NCI-H774 (cell line): ENCODE measurements at places on chromosomes 1 and 21.
A peak's percentile ranks its signal among the peaks of the same experiment; 100 is the strongest.

DNA sequence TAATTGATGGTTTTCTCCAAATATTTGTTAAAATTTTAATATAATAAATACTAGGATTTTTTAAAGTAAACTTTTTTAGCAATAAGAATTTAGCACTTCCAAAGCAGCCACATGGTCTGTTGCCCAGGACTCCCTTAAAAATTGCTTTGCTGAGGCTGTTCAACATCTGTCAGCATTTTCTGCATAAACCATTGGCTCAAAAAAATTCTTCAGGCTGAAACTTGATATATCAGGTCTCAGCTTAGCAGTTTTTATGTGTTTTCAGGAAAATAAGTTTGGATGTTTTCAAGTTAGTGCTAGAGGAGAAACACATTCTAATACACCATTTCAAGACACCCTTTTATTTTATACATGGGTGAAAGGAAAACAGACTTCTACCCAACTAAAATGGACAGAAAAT is 69.1 kb upstream of the C1orf105 start:
- DNase-seq, result no peak

DNA sequence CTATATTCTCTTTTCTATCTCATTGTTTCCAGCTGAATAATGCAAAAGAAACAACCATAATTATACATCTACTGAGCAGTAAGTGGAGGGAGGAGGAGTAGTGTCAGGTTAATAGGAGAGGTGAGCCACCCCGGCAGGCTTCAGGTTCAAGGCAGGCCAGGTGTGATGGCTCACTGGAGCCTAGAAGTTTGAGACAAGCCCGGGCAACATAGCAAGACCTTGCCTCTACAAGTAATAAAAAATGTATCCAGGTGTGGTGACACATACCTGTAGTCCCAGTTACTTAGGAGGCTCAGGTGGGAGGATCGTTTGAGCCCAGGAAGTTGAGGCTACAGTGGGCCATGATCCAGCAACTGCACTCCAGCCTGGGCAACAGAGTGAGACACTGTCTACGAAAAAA is 1.9 kb upstream of the DIP2A start:
- DNase-seq, result no peak

DNA sequence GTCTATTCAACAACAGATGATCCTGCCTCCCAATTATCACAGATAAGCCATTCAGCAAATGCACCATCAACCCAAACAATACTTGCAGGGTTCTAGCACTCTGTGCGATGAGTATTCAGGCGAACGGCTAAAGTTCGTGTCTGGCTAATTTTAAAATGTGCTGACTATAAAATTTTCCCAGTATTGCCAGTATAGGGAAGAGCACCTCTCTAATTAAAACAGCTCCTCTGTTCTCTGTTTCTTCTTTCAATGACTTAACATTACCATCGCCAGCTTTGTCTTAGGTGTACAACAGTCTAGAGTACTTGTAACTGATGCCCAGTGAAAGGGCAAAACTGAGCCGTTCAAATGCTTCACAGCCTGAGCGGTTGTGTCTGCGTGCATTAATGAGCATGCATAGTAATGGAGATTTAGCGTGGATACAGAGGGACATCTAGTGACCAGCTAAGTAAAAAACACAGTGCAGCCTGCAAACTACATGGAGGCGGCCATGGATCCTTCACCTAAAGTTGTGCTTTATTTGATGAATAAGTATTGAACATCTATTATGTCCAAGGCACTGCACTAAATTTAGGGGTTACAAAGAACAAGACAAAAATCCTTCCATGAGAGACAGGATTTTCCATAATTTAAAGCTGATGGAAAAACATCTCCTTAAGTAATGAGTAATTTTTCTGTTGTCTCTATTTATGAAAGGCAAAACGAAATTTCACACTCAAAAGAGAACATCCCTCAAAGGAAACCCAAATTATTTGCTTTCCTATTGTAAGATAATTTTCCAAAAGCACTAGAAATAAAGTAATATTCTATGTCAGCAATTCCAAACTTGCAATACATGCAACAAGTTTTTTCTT is 120.0 kb downstream of the SETD4 start:
- DNase-seq, result peak; percentile 54

DNA sequence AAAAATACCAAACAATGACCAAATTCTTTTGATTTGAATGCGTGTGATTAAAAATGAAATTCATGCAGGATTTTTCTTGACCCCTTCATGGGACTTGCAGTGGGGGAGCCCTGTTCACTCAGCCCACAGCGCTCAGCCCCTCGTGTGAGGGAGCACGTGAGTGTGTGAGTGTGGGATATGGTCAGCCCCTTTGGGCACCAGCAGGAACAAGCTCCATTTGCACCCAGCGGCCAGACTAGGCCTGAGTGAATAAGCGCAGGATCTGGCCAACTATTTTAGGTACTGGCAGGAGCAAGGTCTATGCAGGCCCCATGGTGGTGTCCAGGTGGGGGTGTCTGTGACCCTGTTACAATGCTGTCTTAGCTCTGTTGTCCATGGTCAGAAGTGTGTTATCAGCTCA is 1631.2 kb downstream of the BRINP3 start:
- DNase-seq, result no peak

DNA sequence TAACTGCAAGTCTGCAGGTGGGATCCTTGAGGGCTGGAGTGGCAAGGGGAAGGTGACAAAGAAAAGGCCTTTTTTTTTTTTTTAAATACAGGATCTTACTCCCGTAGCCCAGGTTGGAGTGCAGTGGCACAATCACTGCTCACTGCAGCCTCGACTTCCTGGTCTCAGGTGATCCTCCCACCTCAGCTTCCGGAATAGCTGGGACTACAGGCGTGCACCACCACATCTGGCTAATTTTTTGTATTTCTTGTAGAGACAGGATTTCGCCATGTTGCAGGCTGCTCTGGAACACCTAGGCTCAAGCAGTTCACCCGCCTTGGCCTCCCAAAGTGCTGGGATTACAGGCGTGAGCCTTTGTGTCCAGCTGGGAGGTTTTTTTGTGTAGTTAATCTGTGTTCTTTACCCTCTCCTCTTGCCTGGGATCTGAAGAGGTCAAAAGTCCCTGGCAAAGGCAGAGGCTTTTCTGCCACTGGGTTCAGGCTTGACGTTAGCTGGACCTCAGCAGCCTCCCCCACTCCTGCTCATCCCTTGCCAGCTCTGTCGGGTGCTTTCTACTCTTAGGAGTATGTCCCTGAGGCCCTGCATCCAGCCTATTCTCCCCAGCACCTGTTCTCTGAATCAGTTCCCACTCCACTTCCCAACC is 5.2 kb downstream of the IL6R start:
- DNase-seq, result no peak

DNA sequence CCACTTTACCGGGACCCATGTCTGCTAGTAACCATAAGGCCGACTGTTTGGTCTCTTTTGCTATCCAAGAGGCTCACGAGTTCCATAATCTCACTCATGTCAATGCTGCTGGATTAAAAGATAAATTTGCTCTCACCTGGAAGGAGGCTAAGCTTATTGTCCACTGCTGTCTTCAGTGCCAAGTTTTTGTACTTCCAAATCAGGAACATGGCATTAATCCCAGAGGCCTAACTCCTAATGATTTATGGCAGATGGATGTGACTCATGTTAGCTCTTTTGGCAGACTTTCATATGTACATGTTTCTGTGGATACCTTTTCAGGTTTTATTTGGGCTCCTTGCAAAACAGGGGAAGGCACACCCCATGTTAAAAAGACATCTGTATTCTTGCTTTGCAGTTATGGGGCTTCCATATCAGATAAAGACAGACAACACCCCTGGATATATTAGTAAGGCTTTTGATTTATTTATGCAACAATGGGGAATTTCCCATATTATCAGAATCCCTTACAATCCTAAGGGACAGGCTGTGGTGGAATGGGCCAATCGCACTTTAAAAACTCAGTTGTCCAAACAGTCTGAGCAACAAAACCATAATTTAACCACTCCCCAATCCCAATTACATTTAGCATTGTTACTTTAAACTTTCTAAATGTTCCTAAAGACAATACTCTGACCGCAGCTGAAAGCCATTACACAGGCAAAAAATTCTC is 162.7 kb downstream of the IER5 start:
- peak; percentile 63 for DNase-seq

- no peak for DNase-seq
These were observed 45.7 kb downstream of the PCNT start for GRCh38 chr21:46369520-46370235.

DNA sequence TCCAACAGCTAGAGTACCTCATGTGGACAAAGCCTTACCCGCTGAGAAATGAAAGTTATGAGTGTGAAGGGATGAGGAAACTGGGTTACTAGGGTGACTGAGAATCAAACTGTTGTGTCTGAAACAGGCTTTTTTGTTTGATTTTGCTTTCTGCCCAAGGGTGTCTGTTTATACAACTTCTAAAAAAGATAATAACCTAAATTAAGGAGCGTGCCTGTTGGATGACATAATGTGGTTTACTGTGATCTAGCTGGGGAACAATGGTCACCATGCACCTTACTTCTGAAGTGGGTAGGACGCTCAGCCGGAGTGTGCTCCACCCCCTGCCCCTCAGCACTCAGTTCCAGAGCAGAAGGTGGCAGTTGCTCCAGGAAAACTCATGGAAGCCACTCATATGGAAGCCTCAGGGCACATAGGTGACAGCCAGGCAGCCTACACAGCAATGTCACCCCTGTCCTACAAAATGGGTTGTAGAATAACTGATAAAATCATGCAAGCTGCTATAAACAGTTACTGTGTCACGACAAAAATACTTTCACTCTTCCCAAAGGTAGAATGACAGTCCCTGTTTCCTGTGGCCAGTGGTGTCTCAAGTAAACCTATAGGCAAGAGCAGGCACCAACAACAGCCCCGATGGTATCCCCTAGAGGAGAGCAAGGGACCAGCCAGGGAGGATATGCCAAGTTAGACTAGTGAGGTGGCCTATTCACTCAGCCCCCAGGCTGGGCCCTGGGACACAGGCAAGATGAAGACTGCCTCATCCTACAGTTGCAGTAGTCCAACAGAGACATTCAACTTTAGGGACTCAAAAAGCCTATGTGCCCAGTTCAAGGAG is 29.3 kb downstream of the SIPA1L2 start:
- peak; percentile 69 for DNase-seq

DNA sequence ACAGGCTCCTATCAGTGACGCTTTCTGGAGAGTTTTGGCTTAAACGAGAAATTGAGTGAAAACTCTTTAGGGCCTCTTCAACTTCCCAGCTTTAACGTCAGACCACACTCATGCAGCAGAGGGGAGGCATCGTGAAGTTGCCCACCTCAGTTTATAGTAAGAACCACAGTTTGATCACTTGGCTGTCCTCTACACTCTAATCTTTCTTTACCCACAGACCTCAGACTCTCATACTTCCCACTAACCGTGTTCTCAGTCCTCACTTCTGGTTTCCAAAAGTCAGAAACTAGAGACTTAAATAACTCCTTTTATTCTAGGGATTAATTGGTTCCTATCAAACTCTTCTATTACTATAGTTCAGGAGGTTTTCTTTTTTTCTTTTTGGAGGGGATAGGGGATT is 302.2 kb downstream of the NTNG1 start:
- no peak for DNase-seq

- DNase-seq, result no peak
These were observed 217.6 kb upstream of the SAMSN1 start for GRCh38 chr21:14763695-14764064.

DNA sequence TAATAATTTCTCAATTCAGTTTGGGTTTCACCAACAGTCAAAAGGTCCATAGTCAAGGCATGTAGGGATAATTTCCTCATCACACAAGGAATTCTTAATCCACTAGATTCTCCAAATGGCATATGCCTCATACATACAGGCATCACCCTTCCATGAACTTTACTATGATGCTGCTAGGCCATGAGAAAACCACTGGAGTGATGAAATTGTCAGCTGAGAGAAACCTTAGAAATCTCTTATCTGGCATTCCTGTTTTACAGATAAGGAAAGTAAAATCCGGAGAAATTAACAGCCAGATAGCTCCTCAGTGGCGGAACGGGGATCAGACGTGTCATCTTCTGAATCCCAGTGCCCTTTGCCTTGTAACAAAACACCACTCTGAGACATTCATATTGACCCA is 274.4 kb downstream of the NTNG1 start:
- no peak for DNase-seq

GRCh38 chr21:17539743-17540341 is 27.0 kb downstream of the CXADR start:
- no peak for DNase-seq
